Activated T-helper 2 cell treated with anti-CD3 and anti-CD28 coated beads, Interferon-gamma antibody, Interleukin-2, Interleukin-4, amounts not matched to agents 10 μg/mL and 5 μg/mL and 100 μg/mL, durations not matched to agents 14 hours and 24 hours and 36 hours (primary cell): ENCODE measurements at places on chromosomes 7 and 10. TPM values are rescaled to one million over a fixed set of nuclear protein-coding genes. Genes with fewer than 3 reads are reported as not detected.

GRCh38 chr7:104967595-104967994, 46.4 kb upstream of the KMT2E start:
- H3K27ac ChIP-seq = no peak overlapping the region
- peaks cover 85% of the 10 kb centered on the region for H3K36me3 ChIP-seq
- peaks cover 23% of the 10 kb centered on the region for H3K4me1 ChIP-seq
- no peak for DNase-seq

DNA sequence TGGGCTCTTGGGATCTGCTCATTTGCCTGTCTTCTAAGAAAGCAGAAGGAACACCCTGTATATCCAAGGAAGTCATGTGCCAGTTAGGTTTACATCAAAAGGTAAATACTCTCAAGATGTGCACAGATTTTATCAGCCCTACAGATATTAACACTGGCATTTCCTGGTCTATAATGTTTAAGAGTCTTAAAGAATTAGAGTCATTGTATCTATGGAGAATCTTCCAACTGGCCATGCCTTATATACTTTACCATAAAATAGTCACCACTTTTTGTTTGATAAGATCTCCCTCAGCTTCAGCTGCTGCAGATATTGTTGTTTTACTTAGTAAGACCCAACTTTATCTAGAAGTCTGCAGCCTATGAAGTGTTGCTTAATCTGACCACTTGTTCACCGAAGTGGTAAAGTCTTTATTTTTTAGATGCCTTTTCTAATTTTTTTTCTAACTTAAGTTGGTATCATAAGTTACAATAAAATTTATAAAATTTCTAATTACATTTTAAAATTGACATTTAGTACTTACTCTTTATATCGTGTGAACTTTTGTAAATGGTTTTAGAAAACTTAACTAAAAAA, 58.5 kb downstream of the CPED1 start:
- DNase-seq = no peak
- H3K4me3 ChIP-seq = no peak overlapping the region
- H3K4me1 ChIP-seq = no peaks in the 10 kb centered on the region
- no peak overlapping the region for H3K27ac ChIP-seq
- peaks cover 3% of the 10 kb centered on the region for H3K27me3 ChIP-seq

DNA sequence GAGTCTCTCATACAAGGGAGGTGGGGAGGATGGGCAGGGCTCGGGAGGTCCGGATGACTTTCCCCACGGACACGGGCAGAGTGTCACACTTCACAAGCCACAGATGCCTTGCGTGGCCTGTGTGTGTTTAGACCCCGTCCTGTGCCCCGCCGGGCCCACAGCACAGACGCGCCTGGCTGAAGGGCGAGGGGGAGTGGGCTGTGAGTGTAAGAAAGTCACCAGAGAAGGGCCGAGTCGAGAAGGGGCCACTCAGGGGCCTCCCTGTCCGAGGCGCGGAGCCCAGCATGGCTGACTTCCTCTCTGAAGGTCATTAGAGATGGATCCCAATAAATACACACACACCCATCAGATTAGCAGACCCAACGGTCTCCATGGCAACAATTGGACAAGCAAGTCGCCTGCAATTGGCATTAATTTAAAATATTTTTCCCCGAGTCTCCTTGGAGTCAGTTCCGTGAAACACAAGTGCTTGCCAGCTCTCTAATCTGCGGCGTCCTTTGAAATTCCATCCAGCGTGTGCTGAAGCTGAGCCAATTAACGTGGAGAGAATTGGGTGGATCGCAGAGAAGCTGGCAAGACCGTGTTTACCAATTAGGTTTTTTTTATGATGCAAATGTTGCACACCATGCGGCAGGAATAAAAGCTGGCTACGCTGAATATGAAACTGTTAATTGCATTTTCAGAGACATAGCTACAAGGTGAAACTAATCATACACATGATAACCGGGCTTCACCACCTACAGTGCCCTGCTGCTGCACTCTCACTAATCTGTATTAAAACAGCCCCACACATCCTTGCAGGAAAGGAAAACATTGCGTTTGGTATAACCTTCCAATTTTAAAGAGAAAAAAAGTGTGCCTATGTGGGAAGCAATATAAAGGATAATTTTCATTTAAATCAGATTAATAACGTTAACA, 571.2 kb downstream of the PTPRN2 start:
- H3K27me3 ChIP-seq = no peaks in the 10 kb centered on the region
- no peaks in the 10 kb centered on the region for H3K36me3 ChIP-seq
- H3K4me3 ChIP-seq = no peak overlapping the region
- no peak for DNase-seq
- no peaks in the 10 kb centered on the region for H3K4me1 ChIP-seq
- H3K27ac ChIP-seq = no peak overlapping the region

- H3K4me1 ChIP-seq = peaks cover 4% of the 10 kb centered on the region
- H3K27ac ChIP-seq = no peak overlapping the region
- H3K36me3 ChIP-seq = no peaks in the 10 kb centered on the region
- DNase-seq = no peak
Observed at GRCh38 chr7:108442039-108442568, 14.1 kb downstream of the NRCAM start.

DNA sequence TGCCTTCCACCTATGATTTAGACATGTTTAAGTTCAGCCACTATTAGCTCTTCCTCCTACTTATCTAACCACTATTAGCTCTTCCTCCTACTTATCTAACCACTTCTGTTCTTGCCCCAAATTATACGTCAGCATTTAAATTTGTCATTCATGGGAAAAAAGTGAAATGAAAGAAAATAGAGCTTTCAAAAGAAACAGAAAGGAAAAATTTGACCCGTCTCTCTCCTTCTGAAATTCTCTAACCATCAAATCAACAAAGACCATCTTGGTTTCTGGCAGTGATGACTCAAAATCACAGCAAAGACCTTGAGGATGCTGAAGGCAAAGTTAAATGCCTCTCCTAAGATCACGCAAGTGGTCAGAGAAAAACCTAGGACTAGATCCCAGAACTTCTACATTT, 2.6 kb downstream of the LIPA start:
- no peaks in the 10 kb centered on the region for H3K27me3 ChIP-seq
- no peak overlapping the region for H3K27ac ChIP-seq
- H3K36me3 ChIP-seq = no peaks in the 10 kb centered on the region
- peaks cover 20% of the 10 kb centered on the region for H3K4me1 ChIP-seq
- no peak overlapping the region for H3K4me3 ChIP-seq
- no peak for DNase-seq

DNA sequence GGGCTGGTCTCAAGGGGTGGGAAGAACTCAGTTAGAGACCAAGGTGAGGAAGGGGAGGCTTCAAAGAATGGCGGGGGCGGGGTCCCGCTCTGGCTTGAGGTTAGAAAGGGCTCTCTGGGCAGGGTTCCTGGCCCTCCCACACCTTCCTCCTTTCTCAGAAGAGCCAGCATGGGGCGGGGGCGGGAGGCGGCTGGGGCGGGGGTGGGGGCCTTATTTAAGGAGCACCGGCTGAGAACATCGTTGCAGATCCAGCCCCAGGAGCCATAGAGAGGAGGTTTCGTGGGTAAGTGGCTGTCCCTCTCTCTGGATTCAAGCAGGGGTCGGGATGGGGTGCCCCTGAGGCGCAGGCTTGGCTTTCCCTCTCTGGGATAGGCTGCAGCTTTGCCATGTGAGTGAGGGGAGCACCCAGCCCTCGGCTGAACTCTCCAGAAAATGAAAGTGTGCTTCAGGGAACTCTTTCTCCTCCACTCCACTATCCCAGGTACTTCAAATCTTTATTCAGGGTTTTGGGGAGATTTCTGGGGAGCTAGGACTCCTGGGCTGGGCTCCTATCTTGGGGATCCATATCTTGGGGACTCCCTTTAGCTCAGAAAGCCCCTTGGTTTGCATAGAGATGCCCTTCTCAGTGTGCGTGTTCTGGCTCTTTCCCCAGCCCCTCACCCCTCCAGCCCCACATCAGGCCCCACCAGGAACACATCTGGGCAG, 3.3 kb upstream of the CUEDC2 start:
- peaks cover 47% of the 10 kb centered on the region for H3K4me1 ChIP-seq
- DNase-seq = peak; percentile 52
- H3K36me3 ChIP-seq = peaks cover 26% of the 10 kb centered on the region
- H3K4me3 ChIP-seq = peak overlapping the region; percentile 91
- peak overlapping the region; percentile 71 for H3K27ac ChIP-seq

DNA sequence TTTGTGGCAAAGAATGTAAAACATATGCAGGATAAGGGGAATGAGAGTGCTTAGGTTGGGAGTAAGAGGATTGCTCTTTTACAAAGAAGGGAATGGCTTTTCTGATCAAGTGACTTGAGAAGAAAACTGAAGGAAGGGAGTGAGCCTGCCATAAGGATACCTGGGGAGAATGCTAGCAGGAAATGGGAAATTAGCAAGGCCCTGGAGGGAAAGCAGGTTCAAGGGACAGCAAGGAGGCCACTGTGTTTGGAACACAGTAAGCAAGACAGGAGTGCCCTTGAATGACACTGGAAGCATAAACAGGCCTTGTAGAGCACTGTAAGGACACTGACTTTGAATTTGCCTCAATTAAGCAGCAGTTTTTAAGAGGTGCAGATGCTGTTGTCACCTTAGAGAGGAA, 1069.9 kb downstream of the DNAJB9 start:
- no peak overlapping the region for H3K4me3 ChIP-seq
- no peaks in the 10 kb centered on the region for H3K36me3 ChIP-seq
- no peaks in the 10 kb centered on the region for H3K4me1 ChIP-seq
- no peak for DNase-seq
- no peaks in the 10 kb centered on the region for H3K27me3 ChIP-seq

- H3K27me3 ChIP-seq = no peaks in the 10 kb centered on the region
- DNase-seq = no peak
- no peaks in the 10 kb centered on the region for H3K36me3 ChIP-seq
- H3K4me3 ChIP-seq = no peak overlapping the region
- no peaks in the 10 kb centered on the region for H3K4me1 ChIP-seq
Observed at GRCh38 chr7:119232091-119232490, 1007.6 kb downstream of the ANKRD7 start.

- H3K27ac ChIP-seq = no peak overlapping the region
- H3K4me1 ChIP-seq = peaks cover 9% of the 10 kb centered on the region
- H3K27me3 ChIP-seq = peaks cover 20% of the 10 kb centered on the region
- DNase-seq = no peak
Observed at GRCh38 chr10:104099941-104100340, 14.3 kb upstream of the COL17A1 start.

DNA sequence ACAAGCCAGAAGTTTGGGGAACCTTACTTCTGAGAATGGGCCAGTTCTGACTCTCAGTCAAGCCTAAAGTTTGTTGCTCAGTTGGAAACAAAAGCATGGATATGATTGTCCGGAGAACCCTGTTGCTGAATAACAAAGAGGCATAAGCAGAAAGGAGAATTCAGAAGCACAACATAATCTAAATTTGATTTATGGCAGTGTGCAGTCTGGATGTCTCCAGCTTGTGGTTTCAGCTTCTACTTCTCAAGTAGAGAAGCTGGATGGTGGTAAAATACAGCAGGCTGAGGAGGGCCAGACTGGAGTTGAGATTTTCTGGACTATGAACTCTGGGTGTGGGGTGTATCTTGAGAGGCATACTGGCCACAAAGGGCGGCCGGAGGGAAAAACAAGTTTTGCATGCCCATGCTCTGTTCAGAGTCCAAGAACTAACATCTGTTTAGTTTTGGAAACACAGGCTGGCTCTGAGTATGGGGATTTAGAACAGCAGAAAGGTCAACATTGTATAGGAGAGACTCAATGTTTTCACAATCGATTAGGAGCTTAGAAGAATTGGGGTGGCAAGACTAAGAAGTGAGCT, 592.9 kb downstream of the CNTNAP2 start:
- no peak overlapping the region for H3K27ac ChIP-seq
- H3K27me3 ChIP-seq = no peaks in the 10 kb centered on the region
- H3K36me3 ChIP-seq = no peaks in the 10 kb centered on the region
- H3K4me3 ChIP-seq = no peak overlapping the region
- DNase-seq = no peak

GRCh38 chr10:125011926-125012705, 70.2 kb downstream of the ZRANB1 start:
- no peak overlapping the region for H3K4me3 ChIP-seq
- peaks cover 9% of the 10 kb centered on the region for H3K4me1 ChIP-seq
- H3K27me3 ChIP-seq = peaks cover 21% of the 10 kb centered on the region
- no peak for DNase-seq

DNA sequence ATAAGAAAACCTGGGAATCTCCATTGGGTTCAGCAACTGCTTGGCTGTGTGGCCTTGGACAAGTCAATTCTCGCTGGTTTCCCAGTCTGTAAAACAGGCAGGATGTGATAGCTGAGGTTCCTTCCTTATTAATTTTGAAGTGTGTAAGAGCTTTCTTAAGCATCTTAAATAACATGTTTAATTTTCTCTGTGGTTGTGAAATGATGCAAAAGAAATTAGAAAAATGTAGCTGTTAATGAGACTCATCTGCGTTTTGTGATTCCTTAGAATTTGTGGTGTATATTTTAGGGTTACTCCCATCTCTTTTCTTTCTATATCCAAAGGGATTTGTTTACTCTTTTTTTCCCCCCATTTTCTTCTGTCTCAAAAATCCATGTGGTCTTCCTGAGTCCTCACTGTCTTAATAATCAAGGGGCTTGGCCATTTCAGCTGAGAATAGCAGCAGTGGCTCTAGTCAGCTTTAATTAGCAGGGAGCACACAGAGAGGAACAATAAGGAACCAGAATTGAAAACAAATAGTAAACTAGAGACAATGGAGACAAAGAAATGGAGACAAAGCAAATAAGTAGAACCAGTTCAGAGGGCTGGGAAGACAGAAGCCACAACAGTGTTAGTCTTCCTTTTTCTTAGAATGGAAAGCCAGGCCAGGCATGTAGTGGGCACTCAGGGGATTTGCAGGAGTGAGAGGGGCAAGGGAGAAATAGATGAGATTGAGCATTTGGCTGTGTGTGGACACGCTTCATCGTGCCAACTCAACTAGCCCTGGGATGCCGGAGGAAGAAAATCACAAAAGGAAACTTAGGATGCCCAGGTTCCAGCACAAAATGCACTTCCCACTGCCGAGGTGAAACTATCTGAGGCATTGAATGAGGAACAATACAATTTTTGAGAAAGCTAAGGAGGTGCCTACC, 93.9 kb downstream of the CHN2 start:
- no peak overlapping the region for H3K4me3 ChIP-seq
- H3K27ac ChIP-seq = no peak overlapping the region
- peaks cover 48% of the 10 kb centered on the region for H3K4me1 ChIP-seq
- no peak for DNase-seq
- no peaks in the 10 kb centered on the region for H3K36me3 ChIP-seq
- peaks cover 45% of the 10 kb centered on the region for H3K27me3 ChIP-seq

DNA sequence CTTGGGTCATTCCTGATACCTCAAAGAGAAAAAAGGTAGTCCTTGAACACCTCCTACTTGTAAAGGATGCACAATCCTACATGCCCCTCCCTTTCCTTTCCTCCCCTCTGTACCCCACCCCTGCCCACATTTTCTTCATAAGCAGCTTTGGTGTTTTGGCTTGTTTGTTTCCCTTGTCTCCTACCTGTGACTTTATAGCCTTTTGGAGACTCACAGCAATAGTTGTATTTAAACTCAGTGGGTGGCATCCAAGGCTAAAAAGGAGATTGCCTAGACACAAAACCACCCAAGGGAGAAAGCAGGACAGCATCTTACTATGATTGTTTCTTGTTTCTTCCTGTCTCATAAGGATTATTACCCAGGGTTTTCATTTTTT, 63.4 kb downstream of the EGFR start:
- H3K36me3 ChIP-seq = no peaks in the 10 kb centered on the region
- H3K4me3 ChIP-seq = no peak overlapping the region
- peaks cover 14% of the 10 kb centered on the region for H3K4me1 ChIP-seq
- peaks cover 18% of the 10 kb centered on the region for H3K27me3 ChIP-seq
- no peak overlapping the region for H3K27ac ChIP-seq

- no peaks in the 10 kb centered on the region for H3K27me3 ChIP-seq
- H3K4me1 ChIP-seq = peaks cover 3% of the 10 kb centered on the region
- H3K4me3 ChIP-seq = no peak overlapping the region
- H3K27ac ChIP-seq = no peak overlapping the region
- no peak for DNase-seq
Observed at GRCh38 chr10:12476656-12477055, 127.3 kb downstream of the CAMK1D start.

HTRA1 gene
- not detected in 2 replicates for total RNA-seq

CYP3A7 gene
- not detected in 2 replicates for total RNA-seq

ATG9B gene
- total RNA-seq = 5.0 and 6.4 TPM in 2 replicates

HOXA11 gene
- total RNA-seq = not detected in 2 replicates
